ENCODE measurements at places on chromosomes 2 and 18.

DNA sequence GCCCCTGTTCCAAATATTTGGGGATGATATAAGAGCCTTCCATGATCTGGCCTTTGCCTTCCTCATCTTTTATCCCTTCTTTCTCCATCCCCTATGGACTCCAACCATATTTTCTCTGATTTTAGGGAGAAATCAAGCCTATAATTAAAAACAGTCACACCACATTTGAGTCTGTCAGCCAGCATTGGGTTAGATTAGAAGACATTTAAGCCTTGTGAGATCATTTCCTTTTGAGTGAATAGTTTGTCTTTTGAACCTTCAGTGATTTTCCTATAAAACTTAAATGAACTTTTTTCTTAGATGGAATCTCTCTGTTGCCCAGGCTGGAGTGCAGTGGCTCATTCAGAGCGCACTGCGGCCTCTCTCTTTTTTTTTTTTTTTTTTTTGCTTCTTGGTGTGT, 7.6 kb upstream of the C18orf32 start:
- DNase-seq = no peak

DNA sequence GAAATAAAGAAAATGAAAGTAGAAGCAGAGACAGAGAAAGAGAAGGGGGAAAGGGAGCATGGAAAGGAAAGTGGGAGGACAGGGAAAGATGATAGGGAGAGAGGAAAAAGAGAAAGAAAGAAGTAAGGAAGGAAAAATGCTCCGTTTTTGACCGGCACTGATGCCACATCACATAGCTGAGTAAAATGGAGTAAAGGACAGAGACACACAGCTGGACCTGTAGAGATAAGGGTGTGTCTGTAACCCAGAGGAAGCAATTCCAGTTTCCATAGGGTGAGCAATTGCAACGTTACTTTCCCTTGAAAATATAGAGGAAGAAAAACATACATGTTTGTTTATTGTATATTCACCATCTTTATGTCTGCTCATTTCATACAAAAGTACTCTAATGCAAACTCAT, 1866.9 kb upstream of the PIK3C3 start:
- DNase-seq = no peak

DNA sequence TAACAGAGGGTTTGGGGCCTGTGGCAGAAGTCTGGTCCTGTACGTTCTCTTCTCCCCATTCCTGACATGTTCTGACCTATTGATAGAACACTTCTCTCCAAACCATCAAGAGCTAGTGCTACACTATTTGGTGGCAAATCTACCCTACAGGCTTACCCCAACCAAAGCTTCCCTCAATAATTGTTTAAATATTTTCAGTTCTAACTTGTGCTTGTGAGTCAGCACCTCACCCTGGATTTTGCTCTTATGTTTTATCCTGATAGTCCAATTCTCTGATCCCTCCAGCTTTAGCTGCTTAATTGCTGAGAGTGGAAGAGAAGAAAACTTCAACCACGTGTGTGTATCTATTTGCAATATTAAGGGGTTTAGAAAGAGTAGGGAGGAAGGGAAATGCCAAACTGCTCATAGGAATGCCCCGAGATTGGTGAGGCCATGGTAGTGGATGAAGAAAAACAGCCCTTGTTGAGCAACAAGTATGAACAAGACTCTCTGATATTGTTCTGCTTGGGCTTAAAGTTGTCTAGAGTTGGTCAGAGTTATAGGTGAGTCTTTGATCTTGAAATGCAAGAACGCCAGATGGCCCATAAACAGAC, 67.8 kb upstream of the PARD3B start:
- no peak for DNase-seq

GRCh38 chr18:12883372-12883683, 709 bp downstream of the PTPN2 start:
- no peak for DNase-seq

- DNase-seq = peak; percentile 57
These were observed at the start of gene STAT4 for GRCh38 chr2:191150600-191151330. STAT4 (minus strand) TSS chr2:191150994; CDS start chr2:191148203, 2,791 bp downstream.

DNA sequence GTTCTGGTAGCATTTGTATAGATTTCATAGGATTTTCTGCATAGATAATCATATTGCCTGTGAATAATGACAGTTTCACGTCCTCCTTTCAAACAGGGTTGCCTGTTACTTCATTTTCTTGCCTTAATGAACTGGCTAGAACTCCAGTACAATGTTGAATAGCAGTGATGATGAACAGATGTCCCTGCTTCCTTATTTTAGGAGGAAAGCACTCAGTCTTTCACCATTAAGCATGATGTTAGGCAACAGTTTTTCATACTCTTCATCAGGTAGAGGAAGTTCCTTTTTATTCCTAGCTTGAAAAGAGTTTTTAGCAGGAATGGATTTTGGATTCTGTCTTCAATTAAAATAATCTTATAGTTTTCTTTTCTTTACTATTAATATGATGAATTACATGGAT, 39.7 kb downstream of the C2orf76 start:
- DNase-seq = no peak

- DNase-seq = no peak
These were observed 17.8 kb downstream of the XRCC5 start for GRCh38 chr2:216126943-216127342.

DNA sequence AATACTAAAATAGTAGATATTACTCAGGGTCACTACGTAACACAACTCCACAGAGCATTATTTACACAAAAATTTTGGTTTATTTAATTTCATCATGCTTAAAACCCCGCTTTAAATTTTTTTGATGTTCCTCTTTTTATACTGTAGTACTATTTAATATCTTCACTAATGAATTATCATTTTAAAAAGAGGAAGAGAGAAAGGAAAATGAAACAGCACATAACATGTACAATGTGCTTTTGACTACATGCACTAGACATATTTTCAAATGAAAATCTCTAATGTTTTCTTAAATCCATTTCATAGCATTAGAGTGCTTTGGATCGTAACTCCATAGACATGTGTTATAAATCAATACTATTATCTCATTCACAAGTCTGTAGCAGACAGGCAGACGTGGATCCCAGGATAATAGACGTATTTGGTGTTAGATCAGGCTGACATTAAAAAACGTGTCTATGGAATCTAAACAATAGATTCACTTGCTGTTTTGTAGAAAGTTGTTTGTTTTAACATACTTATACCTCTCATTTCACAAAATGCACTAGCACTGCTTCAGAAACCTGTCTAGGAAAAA, 897.0 kb downstream of the CPS1 start:
- DNase-seq = no peak

DNA sequence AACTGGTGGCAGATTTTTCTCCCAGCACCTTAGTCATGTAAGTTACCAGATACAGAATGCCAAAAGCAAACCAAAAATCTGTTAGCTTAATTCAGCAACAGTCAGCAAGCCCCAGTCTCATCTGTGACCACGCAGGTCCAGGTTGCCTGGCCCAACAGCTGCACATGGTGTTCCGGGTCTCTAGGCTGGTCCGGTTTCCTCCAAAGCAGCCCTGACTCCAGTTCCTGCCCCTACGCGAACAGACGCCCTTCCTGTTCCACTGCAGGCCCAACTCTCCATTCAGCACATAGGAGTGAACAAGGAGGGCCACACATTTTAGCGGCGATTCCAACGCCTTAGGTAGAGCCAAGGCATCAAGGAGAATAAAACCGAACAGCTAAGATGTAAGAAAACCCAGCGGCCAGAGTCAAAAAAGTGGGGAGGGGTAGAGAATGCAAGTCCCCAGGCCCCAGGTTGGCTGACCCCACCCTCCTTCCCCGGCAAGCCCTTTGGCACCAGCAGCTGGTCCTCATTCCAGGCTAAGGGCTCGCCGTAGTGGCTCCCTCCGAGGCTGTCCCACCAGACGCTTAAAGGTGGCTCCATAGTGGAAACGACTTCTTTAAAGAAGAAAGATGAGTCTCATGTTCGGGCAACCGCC, 1.5 kb downstream of the STK25 start:
- no peak for DNase-seq

DNA sequence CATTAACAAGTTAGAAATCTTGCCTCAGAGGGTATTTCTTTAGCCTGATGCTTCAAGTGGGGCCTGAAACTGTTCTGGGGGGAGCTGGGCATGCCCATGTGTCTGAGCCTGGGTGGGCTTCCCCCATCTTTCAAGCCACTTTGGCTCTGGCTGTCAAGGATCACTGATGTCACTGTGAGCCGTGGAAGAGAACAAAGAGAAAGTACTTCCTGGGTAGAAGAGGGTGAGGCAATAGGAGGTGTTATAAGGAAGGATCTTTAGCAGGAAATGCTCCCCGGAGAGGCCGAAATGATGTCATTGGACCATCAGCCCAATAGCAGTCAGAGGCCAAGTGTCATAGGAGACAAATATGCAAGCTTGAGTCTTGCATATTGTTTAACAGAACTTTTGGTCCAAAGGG, 228.4 kb upstream of the MEX3C start:
- DNase-seq = no peak

DNA sequence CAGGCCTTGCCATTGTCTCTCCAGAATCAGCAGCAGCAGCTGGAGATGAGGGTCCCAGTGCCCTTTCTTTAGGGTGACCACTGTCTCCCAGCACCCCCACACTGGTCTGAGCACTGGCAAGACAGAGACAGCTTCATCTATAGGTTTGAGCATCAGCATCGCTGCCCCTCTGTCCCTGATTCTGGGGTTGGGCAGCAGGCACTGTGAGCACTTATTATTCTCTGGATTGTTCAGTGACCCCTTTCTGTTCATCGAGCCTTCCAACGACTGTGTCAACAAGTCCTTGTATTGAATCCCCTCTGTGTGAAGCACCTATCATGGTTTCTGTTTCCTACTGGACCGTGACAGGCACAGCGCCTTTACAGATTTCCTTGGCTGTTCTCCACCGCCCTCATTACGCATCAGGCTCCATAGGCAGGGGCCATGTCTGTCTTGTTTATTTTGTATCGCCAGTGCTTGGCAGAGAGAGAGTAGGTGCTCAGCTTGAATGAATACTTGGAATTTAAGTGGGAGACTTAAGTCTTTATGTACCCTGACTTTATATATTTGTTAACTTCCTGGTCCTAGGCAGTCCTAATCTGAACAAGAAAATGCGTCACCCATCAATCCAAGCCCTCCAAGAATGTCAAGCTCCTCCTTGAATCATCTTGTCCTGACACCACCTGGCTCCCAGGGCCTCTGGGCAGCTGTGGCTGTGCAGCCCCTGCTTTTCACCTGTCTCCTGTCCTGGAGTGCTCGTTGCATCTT, 11.4 kb downstream of the MALL start:
- DNase-seq = no peak

- no peak for DNase-seq
These were observed 35.9 kb upstream of the CCDC93 start for GRCh38 chr2:118049816-118050140.

GRCh38 chr2:86285571-86285970, 51.9 kb downstream of the REEP1 start:
- no peak for DNase-seq

GRCh38 chr2:152468899-152469692, 134.1 kb downstream of the FMNL2 start:
- no peak for DNase-seq

GRCh38 chr2:27537287-27537686, 40.6 kb downstream of the GCKR start:
- DNase-seq = no peak

DNA sequence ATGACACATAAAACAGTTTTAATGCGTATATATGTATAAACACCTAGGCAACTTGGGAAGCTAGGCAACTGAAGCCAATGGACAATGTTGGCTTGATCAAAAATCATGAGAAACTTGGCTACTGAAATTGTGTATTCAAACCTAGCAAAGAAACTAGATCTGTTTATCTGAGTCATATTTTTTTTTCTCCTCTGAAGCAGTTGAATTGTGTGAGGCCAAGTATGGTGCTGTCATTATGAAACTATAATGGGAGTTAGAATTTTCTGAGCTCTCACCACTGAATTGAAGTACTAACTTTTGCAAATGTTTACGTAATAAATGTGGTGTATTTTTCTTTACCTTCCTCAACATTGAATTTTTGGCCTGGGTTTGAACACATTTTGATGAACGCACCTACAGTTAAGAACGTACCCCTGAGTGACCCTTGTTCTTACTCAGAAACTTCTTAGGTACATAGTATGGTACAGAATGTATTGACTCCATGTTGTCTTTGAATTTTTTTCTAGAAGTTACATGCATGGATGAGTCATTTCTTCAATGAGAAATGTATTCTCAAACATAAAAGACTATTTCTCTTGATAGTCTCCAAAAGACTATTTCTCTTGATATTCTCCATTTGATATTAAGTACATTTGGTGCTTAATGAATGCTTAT, 23.8 kb downstream of the CD28 start:
- no peak for DNase-seq

- DNase-seq = no peak
These were observed 78.2 kb upstream of the SMAD7 start for GRCh38 chr18:49028801-49029506.

- no peak for DNase-seq
These were observed 129.4 kb upstream of the CXCR4 start for GRCh38 chr2:136247204-136247950.

- no peak for DNase-seq
These were observed 375.3 kb upstream of the KLHL29 start for GRCh38 chr2:23009545-23010149.

- DNase-seq = no peak
These were observed 32.3 kb upstream of the MPP4 start for GRCh38 chr2:201730651-201731285.

GRCh38 chr2:985317-985898, 34.8 kb downstream of the SNTG2 start:
- no peak for DNase-seq

DNA sequence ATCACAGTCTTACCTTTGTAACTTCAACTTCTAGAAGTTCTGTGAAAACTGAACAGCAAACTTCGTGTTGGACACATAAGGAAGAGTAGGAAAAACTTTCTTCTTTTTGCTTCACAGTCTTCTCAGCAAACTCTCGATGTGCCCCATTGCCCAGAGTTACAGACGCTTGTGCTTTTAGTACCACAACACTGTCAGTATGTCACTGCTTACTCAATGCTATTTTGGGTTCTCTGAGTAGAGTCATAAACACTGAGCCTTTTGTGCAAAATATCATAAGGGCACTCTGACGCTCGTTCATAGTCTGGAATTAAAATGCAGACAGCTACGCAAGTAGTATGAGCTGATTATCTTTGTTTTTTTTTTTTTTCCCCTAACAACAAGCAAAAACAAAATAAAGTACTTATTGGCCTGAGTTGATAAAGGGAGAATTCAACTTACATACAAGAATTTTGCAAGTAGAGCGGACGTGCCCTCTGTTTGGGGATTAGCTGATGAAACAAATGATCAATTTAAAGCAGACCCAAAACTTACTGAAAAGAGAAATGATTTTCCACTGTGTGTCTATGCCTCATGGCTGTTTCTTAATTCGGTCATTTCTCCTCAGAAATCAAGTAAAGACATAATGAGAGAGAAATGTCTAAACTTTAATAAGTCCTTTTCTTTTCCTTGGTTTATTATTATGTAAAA, at the start of gene CDH19:
Gene CDH19 (minus strand): TSS at position 150 of the 687 bp plus-strand sequence. CDS start 31,886 bp downstream, outside the sequence.
- DNase-seq = no peak
